ENCODE measurements at places on chromosomes 2 and 18.

GRCh38 chr2:71925268-71926088 is 222.2 kb downstream of the CYP26B1 start:
- no peak for DNase-seq

DNA sequence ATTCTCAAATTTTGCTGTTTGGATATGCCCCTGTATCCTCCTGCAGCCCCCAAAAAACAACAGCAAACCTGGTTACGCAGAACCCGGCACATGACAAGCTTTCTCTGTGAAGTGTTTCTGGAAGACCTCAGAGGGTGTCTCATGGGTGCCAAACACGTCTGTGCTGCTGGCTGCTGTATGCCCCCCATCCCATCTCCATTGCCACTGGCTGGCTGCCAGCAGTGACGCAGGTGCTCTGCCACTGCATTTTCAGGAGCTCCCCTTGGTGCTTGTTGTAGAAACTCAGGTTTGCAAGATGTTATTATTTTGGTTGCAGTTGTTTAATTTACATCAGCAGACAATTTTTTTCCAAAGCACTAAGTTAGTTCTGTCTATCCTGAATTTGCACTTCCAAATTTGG is 166.4 kb upstream of the FANCL start:
- no peak for DNase-seq

DNA sequence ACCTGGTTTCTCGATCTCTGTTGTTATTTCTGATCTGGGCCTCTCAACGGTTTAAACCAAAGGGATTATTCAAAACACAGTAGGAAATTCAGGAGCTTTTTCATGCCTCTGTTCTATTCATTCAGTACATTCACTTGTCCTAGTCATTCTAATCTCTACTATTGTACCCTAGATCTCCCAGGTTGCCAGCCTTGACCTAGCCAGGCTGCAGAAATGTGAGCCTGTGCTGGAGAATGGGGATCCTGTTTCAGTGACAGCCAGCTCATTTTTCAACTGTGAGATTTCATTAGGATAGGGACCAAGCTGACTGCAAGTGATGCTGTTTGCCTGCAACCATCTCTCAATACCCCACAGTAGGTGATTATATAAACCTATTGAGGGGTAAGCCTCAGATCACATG is 186.2 kb downstream of the CMPK2 start:
- no peak for DNase-seq

- DNase-seq = peak; percentile 89
Measured at GRCh38 chr2:63790906-63791305, 50.8 kb upstream of the UGP2 start.

GRCh38 chr18:9989481-9989880 is 75.7 kb downstream of the VAPA start:
- DNase-seq = no peak

DNA sequence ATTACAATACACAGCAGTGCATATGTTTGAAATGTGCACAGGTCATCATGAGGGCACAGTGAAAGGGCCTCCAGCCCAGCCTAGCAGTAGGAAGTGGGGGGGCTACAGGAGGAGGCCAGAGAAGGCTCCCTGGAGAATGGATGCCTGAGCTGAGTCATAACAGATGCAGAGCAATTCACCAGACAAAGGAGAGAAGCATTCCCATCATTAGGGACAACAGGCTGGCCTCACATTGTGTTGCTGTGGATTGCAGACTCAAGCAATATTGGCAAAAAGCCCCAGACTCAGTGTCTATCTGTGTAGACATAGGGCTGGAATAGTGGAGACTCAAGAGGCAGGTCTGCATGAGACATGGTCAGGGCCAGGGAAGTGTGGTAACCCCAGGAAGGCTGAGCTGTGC is 329.9 kb downstream of the DLGAP1 start:
- DNase-seq = peak; percentile 82

GRCh38 chr2:114085992-114086391 is 196.1 kb downstream of the ACTR3 start:
- DNase-seq = no peak

- DNase-seq = no peak
Measured at GRCh38 chr2:125855204-125855603, 800.8 kb upstream of the GYPC start.

- DNase-seq = no peak
Measured at GRCh38 chr2:204122425-204122824, 185.9 kb downstream of the ICOS start.

- no peak for DNase-seq
Measured at GRCh38 chr2:103808814-103809213, 1045.1 kb upstream of the POU3F3 start.

GRCh38 chr2:113124181-113124961 is 3.0 kb upstream of the IL1RN start:
- no peak for DNase-seq

- DNase-seq = no peak
Measured at GRCh38 chr2:169050476-169051240, 18.7 kb upstream of the DHRS9 start.

DNA sequence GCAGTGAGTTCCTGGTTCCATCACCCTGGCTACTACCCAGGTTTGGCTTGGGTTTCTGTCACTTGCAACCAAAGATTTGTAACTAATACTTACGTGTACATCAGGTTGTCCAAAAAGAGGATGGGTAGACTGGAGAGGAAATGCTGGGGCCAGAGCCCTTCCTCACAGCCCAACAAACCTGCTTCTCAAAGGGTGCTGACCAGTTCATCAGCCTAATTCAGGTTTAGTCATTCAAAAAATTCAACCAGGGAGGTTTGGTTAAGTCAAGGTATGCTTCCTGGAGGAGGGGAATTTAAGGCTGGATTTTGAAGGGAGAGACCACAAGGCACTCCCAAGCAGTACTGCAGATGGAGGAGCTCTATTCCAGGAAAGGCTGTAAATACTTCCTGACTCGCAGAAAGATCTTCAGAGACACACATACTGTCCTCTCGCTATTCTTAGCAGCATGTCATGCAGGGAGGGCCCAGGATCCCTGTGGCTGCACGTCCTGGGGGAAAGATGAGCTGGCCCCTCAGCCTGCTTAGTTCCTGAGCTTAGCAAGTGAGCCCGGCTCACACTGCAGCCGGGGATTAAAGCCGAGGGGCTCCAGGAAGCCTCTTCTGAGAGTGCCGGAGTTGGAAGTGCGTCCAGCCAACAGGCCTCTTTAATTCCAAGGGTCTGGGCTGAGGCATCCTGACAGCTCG is 40.0 kb upstream of the BIN1 start:
- no peak for DNase-seq

- DNase-seq = no peak
Measured at GRCh38 chr18:63162271-63163014, 157.1 kb downstream of the BCL2 start.

GRCh38 chr2:220670511-220670910 is 901.6 kb downstream of the EPHA4 start:
- no peak for DNase-seq

DNA sequence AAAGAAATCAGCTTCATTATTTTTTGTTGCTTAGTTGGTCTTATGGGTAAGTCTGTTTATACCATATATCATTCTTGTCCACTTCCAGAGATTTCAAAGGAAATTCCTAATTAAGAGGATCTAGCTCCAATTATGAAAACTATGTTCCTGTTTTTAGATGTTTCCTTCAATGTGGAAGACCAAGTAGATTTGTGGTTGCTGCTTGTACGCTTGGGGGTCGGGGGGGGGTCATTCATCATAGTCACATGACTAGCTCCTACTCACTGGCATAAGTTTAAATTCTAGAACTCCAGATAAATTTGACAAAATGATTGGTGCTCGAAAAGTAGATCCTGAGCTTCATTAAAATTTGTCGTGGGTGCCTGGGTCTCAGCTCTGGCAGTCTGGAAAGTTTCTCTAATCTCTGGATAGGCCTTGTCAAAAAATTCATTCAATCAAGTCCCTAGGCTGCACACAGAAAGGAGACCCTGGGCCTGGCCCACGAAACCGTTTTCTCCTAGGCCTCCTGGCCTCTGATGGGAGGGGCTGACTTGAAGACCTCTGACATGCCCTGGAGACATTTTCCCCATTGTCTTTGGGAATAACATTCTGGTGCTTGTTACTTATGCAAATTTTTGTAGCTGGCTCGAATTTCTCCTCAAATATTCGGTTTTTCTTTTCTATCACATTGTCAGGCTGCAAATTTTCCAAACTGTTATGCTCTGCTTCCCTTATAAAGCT is 62.5 kb downstream of the MEP1B start:
- DNase-seq = no peak

GRCh38 chr2:9753276-9753600 is 90.0 kb upstream of the TAF1B start:
- DNase-seq = peak; percentile 67

- DNase-seq = no peak
Measured at GRCh38 chr2:33616873-33617272, 17.8 kb upstream of the FAM98A start.

DNA sequence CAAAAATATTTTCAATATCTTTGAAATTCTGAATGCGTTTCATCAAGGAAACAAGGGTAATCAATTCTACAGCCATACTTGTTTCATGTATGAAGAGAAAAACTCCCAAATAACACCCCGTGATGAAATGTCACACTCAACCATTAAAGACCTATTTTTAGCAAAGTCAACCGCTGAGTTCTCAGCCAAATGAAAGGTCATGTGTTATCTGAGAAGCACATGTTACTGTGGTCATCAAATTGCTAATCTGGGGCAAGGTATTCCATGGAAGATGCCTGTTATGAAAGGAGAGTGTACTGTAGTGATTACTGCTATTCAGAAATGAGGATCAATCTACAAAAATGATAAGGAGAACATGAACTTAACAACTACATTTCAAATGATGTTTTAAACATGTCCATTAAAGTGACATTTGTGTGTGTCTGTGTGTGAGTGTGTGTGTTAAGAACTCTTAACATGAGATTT is 126.7 kb downstream of the BCL2 start:
- no peak for DNase-seq

DNA sequence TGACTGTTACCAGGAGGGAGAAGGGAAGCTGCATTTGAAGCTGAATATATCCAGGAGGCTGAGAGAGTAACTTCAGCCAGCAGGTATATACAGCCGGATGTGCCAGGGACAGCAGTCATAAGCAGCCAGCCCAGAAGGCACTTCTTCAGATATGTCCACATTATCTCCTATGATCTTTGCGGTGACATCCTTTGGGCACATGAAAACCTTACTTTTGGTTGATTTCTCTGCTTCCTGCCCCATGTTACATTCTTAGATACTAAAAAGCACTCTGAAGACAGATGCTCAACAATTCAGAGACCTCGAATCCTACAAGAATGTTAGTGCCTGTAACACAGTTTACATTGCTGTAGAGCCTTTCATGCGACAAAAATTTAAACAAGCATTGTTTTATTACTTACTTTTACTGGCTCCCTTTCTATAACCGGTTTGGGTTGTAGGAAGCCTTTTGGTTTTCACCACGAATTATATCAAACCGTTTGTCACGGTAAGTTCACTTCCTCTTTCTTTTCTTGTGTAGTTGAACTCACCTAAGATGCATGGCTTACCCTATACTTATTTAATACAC is 50.3 kb upstream of the TLK1 start:
- DNase-seq = no peak

- peak; percentile 61 for DNase-seq
Measured at GRCh38 chr2:204691911-204692510, 146.7 kb downstream of the PARD3B start.

DNA sequence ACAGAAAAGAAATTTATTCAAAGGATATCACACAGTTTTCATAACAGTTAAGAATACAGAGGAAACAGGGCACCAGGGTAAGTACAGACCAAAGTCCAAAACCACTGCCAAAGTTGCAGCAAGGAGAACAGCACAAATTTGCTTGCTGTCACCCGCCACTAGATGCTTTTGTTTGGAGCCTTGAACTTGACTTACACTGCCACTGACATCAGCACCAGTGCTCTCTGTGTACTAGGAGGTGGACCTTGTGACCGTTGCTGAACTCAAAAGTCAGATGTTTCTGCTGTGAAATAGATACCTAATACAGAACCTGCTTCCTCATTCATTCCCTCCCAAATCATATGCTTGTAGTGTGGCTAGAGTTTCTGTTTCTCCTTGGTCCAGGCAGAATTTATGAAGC is 578.3 kb upstream of the TMEFF2 start:
- no peak for DNase-seq

Measured in fibroblast of skin of left biceps (primary cell).